ENCODE measurements at places on chromosomes 13 and 19. TPM values are rescaled to one million over a fixed set of nuclear protein-coding genes. Genes with fewer than 3 reads are reported as not detected.

THSD1 gene
- total RNA-seq = 9.1 TPM

CD209 gene
- not detected for total RNA-seq

CYP4F2 gene
- 0.22 TPM for total RNA-seq

CLPTM1 gene
- 141 TPM for total RNA-seq

CC2D1A gene
- total RNA-seq = 8.6 TPM

PPP1R13L gene
- 34.5 TPM for total RNA-seq
